Frontal cortex (tissue), 4 donors: ENCODE measurements at places on chromosomes 3 and 15. TPM values are rescaled to one million over a fixed set of nuclear protein-coding genes. Genes with fewer than 3 reads are reported as not detected.

GRCh38 chr3:148615382-148615781 lies 82.3 kb upstream of the AGTR1 start:
- no peak for DNase-seq

Gene NANOGP8
- not detected for total RNA-seq

- DNase-seq, result no peak
These were observed 168.8 kb upstream of the TTC14 start for GRCh38 chr3:180433152-180433551.

GRCh38 chr3:167851171-167851570 lies 115.7 kb downstream of the SERPINI1 start:
- no peak for DNase-seq

GRCh38 chr15:33737687-33738601 lies 230.4 kb upstream of the CHRM5 start:
- DNase-seq, result no peak

- DNase-seq, result no peak
These were observed 877 bp upstream of the GP5 start for GRCh38 chr3:194399874-194400411.

GRCh38 chr3:146241523-146242240 lies 9.2 kb downstream of the PLSCR4 start:
- no peak for DNase-seq

Gene KNL1
- total RNA-seq, result 6.5 TPM

Gene LYZL4
- not detected for total RNA-seq

DNA sequence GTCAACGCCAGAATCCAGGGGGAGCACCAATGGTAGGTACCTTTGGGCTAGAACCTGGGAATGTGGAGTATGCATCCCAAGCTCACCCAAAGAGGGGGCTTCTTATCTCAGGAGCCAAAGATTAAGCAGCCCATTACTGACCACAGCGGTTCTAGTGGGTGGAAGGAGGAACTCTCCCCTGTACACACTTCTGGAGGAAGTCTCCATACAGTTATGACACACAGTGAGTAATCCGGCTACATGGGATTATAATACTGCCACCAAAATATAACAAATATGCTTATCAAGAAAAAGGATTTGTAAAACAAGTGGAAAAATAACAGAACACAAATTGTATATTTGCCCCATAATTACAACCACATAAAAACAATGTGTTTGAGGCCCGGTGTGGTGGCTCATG lies 8.4 kb downstream of the MYO1E start:
- no peak for DNase-seq

DNA sequence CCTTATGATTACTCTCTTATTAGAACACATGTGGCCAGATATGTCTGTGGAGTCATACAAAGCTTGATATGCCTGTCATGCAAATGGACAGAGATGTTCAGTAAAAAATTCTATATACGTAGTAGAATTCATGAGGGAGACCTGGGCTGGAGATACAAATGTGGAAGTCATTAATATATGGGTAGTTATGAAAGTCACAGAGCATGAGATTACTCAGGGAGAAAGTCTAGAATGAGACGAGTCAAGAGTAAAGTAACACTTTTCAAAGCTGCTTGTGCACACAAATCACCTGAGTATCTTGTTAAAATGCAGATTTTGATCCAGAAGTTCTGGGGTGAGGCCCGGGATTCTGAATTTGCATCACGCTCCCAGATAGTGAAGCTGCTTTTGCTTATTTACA lies 28.4 kb downstream of the OXSM start:
- no peak for DNase-seq

- DNase-seq, result no peak
These were observed 17.7 kb upstream of the CPA3 start for GRCh38 chr3:148847351-148847750.

DNA sequence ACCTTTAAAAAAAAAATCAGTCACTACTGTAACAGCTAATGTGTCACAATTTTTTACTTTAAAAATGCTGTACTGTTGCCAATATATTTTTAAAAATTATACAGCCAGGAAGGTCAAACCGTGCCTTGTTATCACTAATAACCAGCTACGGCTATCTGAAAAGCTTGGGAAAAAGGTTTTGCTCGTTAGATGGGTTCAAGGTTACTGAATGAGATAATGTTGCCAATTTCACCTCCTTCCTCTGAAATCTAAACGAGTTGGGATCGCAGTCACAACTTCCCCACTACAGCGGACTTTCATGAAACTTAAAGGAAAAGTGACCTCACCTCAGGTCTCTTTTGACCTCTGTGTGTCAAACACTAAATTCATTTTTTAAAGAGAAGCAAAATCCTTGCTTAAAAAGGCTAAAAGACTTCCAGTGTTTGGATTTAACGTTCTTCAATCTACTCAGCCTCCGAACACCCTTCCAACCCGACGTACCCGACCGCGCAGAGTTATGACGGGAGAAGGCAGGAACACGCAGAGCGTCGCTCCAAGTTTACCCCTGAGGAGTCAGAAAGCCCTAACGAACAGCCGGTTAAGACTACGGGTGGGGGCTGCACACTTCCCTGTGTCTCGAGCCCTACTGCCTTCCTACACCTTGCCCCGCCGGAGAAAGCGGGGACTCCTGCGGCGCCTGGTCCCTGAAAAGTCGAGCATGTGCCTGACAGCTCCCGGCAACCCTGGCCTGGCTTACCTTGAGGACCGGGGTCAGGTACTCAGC lies 860 bp downstream of the ATG3 start:
- DNase-seq, result no peak

DNA sequence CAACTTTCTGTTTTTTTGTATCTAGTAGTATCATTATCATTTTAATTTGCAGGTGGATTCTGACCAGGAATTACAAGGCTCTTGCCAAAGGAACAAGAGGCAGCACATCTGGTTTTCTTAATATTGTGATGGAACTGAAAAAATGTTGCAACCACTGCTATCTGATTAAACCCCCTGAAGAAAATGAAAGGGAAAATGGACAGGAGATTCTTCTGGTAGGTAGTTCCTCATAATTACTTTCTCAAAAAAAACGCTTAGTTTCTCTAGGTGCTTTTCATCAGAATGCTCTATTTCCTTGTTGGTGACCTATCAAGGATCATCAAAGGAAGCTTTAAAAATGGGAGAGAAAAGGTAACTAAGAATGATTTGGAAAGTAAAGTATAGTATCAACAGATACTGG lies 71.6 kb downstream of the CHD2 start:
- no peak for DNase-seq

DNA sequence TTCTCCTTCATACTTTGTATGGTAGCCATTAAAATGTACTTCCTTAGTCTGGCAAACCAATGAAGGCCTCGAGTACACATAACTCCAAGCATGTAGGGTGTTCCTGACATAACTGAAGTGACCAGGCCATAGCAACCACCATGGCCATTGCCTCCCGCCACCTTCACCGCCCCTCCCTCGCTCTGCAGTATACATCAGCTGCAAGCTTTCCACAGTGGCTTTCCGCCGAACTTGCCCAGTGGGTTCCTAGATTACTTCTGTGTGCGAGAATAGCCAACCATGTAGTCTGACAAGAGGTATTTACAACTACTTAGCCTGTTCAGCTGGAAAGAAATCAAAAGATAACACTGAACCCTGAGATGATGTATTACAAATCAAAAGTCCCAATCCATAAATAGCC lies 3.4 kb upstream of the CTNNB1 start:
- no peak for DNase-seq

DNA sequence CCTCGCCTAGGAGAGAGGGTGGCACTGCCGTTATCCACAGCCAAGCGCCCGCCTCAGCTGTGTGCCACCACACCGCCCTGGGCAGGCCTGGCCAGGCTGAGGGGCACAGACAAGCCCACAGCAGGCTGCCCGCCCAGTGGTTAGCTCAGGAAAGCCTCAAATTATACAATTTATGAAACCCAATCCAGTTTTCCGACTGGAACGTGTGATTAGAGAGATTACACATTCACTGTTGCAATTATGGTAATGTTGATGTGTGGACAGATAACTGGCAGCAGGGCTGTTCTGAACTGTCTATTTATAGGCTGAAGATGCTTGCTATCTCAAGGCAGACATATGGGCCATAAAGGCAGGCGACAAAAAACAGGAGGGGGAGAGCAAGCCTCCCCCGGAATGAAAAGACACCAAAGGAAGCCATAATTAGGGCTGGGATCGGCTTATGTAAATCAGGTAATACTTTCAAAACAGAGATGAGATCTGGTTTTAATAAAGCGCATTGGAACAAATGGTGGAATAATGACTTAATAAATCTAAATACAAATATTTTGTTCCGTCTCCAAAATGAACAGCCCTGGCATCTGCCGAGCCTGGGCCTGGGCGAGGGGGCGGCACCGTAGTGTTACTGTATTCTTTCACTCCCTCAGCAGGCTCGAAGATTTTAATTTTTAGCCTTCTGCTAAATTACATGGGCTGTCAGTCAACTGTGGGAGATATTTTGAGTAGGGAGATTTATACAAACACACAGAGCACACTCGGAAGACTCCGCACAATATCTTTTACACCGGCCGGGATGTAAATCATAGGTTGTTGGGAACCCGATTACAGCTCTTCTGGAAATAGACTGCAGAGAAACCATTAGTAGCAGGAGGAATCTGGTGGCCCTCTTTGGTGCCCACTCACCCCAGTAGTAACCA lies 103.1 kb upstream of the TLE3 start:
- no peak for DNase-seq

DNA sequence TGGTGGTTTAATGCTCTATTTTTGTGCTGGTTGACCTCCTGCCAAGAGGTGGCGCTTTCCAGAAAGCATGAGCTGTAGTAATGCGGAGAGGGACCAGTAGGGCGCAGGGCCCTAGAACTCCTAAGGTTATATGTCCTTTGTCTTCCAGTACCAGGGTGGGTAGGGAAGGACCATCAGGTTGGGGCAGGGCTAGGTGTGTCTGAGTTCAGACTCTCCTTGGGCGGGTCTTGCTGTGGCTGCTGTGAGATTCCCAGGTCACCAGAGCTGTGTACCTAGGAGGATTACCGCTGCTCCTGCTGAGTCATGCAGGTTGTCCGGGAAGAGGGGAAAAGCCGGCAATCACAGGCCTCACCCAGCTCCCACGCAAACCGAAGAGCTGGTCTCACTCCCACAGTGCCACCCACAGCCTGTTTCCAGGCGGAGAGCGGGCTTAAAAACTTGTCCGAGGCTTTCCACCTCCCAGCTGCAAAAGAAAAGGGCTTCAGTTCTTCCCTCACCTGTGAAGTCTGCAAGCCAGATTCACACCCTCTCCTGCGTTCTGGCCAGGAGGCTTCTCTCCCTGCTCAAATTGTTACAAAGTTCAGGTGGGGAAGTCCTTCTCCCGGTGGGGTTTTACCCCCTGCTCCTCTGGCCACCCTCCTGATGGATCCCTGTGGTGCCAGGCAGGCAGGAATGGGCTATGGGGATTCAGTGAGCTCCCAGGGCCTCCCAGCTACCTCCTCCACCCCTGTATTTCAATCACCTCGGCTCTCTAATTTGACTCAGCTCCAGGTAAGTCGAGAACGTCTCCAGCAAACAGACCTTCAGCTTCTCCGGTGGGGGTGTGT lies 37.7 kb upstream of the BCHE start:
- DNase-seq, result no peak

GRCh38 chr3:133448478-133449122 lies 48.7 kb downstream of the BFSP2 start:
- no peak for DNase-seq

- DNase-seq, result no peak
These were observed 272.7 kb downstream of the MECOM start for GRCh38 chr3:169390741-169391305.

GRCh38 chr3:128238184-128238489 lies 84.9 kb downstream of the EEFSEC start:
- DNase-seq, result no peak

DNA sequence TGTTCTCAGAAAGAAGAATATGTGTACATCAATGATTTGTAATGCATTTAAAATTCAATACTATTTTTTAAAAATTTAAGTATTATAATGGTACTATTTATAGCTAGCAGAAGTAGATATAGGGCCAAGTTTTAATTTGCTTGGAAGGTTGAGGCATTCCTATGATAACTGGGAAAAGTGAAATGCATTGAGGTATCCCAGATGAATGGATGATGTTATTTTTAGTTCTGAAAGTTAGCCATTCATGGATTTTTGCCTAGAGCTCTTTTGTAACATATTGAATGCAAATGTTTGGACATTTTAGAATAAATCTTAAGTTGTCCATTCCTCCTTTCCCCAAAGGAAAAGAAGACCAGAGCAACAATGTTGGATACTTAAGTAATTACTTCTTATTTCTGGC lies 47.6 kb downstream of the GAP43 start:
- DNase-seq, result no peak

DNA sequence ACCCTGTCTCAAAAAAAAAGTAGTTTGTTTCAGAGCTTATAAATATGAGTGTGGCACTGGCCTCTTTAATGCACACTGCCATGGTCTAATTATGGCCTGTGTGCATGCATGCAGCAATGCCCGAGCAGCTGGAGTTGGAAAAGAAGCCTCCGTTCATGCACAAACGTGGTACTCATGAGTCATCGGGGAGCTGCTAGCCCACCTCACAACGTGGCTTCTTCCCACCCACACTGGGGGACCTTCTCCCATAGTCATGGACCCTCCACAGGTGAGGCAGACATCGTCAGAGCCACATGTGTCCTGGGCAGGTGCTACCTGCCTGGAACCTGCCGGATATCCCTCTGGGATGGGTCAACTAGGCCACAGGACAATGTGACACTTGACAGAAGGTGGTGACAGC lies 66.7 kb downstream of the ATP10A start:
- DNase-seq, result no peak
